ENCODE measurements at places on chromosomes 6 and 20.

- DNase-seq, result no peak
Measured at GRCh38 chr6:75673884-75674283, 72.2 kb downstream of the SENP6 start.

GRCh38 chr6:3414327-3415081, 42.3 kb downstream of the SLC22A23 start:
- DNase-seq, result no peak

DNA sequence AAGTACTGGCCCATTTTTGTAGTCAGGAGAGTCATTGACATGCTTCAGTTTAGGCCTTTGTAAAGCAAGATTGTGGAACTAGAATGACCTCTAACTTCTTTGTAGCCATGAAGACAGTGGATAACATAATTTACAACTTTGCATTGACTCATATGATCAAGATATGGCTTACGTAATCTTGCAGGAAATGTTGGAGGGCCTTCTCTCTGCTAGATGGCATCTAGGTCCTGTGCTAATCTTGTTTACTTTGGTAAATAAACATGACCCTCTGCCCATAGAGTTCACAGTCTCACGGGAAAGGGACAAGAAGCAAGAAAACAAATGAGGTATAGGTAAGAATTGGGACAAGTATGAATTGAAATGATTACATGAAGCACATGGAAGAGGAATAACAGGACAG, 355.2 kb upstream of the ARID1B start:
- DNase-seq, result no peak

- no peak for DNase-seq
Measured at GRCh38 chr20:10042086-10042485, 7.3 kb downstream of the ANKEF1 start.

DNA sequence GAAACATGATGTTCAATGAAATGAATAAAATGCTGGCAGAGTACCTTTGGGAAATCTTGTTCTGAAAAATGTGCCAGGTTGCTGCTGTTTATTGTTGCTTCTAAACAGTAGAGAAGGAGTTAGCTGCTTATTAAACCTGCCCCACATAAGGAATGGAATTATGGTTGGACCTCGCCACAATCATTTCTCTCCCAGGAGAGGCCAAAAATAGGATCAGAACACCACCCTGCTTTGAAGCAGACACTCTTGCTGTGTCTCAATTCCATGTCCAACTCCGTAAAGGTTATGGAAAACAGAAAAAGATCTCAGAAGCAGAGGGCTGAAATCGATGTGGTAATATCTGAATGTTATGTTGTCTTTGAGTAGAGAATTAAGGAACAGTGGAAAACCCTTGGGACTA, 27.9 kb downstream of the AFG1L start:
- no peak for DNase-seq

DNA sequence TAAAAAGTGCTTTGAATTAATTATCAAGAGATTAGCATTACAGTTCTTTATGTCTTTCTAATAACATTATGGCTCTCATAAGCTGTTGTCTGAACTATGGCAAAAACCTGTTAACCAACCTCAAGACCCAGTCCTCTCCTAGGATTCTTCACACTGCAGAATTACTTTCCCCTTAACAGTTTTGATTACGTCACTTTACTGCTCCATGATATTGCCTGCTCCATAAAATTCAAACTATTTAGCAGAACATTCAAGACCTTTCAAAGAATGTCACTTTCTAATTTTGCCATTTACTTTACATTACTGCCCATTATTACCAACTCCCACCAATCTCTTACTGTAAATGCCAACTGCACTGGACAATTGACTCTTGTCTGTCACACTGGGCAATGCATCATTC, 843.5 kb downstream of the PHF3 start:
- no peak for DNase-seq

DNA sequence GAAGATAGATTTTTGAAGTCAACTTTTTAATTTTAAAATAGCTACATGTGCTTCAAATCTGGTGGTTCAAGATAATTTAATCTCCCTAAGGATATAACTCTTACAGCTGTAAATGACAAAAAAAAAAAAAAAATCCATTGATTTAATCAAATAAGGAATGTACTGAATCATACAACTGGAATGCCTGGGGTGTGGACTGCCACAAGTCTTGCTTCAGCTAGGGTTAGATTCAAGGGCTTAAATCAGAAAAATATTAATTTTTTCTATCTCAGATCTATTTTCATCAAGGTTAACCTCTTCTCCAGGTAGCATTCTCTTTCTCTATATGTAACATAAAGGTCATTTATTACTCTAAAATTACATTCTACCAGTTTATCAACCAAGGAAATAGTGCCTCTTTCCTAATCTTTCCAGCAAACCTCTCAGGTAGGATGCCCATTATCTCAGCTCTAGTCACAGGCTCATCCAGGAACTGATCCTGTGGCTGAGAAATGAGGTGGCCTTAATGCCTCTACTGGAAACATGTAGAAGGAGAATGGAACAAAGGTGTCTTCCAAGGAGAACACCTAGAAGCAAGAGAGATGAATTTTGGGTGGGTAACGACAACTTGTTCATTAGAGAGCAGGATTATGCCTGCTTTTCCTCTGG, 466.9 kb downstream of the CBLN4 start:
- DNase-seq, result no peak

GRCh38 chr6:30073489-30074235, 1.9 kb downstream of the RNF39 start:
- no peak for DNase-seq

DNA sequence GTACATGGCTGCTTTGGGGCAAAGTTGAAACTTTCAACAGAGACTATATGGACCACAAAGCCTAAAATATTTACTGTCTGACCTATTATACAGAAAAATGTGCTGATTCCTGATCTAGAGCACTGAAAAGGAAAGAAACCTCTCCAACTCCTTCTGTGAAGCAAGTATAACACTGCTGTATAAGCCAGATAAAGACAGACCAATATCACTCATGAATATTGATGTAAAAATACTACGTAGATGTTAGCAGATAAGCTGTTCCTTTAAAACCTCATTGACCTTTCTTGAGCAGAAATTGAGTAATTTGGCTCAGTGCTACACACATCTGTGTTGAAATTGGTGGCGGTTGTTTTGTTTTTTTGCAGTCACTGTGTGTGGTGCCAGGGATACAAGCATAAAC, 69.9 kb upstream of the HDAC2 start:
- no peak for DNase-seq

GRCh38 chr20:43183536-43184070, 6.1 kb downstream of the PTPRT start:
- DNase-seq, result no peak

GRCh38 chr6:21371676-21372171, 221.8 kb upstream of the SOX4 start:
- DNase-seq, result no peak

DNA sequence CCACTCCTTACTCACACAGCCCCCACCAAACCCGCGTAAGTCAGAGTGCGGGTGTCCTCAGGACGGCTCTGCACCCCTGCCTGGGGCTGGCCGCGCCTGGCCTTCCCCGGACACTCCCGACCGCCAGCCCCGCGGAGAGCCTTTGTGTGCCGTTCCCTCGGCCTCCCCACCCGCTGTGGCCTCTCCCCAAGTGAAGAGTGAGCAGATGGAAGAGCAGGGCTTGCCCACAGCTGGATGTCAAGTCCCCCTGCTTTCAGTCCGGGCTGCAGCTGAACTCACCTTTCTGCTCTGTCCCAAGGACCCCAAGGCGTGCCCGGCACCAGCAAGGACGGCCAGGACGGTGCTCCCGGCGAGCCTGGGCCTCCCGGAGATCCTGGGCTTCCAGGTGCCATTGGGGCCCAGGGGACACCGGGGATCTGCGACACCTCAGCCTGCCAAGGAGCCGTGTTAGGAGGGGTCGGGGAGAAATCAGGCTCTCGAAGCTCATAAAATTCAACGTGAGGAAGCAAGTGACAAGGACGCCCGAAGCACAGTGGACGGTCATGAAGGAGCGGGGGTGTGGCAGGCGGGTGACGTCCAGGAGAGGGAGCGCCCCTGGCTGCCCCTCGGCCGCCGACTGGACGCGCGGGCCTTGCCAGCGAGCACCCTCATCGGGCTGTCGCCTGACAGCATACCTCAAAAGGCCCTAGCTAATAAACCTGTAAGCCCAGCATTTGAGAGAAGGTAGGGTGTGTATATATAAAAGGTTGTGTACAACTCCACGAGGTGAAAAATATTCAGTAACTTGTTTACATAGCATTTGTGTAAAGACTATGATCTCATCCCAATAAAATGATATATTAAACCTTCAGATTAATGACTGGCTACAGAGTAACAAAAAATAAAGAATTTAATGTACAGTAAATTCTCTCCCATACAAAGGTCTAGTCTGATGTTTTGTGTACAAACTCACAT, 21.1 kb downstream of the TCFL5 start:
- DNase-seq, result no peak

- peak; percentile 50 for DNase-seq
Measured at GRCh38 chr6:35522660-35523658, 10.3 kb upstream of the TULP1 start.

- DNase-seq, result no peak
Measured at GRCh38 chr6:36779227-36779626, 60.0 kb downstream of the CPNE5 start.

GRCh38 chr20:37380864-37381579, 35.1 kb downstream of the SRC start:
- no peak for DNase-seq

- no peak for DNase-seq
Measured at GRCh38 chr6:125224231-125224861, 70.8 kb downstream of the TPD52L1 start.

GRCh38 chr20:44928595-44928994, 18.7 kb downstream of the PABPC1L start:
- no peak for DNase-seq

DNA sequence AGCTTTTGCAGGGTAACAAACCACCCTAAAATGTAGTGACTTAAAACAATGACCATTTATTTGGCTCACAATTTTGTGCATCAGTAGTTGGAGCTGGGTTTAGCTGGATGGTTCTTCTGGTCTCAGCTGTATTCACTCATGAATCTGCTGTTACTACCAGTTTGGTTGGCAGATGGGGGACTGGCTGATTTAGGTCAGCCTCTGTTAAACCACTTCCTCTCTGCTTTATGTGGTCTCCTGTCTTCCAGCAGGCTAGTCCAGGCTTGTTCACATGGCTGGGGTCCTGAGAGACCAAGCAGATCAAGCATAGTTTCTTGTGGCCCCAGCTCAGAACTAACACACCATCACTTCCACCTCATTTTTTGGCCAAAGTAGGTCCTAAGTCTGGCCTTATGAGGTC, 67.2 kb upstream of the LAMP5 start:
- DNase-seq, result no peak

- DNase-seq, result no peak
Measured at GRCh38 chr6:151376440-151376839, 14.9 kb downstream of the ZBTB2 start.

DNA sequence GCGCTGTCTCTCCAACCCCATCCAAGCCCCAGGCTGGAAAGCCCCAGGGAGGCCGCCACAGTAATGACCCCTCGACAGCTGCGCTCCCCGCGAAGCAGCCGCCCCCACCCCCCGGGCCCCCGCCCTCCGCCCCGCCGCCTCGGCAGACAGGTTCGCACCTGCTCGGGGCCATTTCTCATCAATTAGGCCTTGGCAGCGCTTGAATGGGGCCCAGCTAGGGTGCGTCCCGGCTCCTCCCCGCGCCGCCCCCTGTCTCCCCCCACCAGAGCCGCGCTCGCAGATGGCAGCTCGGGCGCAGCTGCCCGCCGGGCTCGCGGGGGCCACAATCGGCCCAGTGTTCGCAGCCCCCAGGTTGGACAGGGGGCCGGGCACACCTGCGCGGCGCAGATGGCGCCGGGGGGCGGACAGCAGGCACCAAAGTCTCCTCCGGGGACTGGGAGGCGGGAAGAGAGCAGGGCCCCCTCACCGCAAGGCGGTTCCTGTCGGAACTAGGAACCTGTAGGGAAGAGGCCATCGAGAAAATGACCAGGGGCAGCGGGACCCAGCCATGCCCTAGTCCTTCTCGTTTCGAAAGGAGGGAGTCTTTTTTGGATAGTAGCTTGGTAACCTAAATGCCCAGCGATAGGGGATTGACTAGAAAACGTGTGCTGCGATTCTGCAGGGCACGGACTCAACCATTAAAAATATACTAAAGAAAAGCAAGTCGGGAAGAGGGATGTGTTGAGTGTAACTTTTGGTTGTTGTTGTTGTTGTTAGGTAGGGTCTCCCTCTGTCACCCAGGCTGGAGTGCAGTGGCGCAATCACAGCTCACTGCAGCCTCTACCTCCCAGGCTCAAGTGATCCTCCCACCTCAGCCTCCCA, 83.2 kb upstream of the EYA2 start:
- no peak for DNase-seq

GRCh38 chr6:43082806-43083655, 6.9 kb downstream of the PTK7 start:
- no peak for DNase-seq

GRCh38 chr6:134502614-134503549, 185.0 kb upstream of the SGK1 start:
- DNase-seq, result no peak

DNA sequence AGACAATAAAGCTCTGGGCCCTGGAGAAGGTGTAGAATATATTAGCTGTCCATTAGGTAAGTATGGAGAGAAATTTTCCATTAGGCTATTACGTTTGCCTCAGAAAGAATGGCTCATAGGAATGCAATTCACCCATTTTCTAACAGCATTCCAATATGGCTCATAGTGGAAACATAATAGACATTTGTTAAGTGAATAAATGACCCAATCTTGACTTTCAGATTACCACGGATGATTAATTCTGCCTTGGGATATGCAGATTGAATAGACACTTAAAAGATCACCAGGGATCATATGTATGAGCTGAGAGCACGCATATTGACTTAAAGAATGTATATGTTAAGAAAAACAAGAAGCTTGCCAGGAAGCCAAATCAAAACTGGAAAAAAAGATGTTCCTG, 209.1 kb upstream of the CDYL start:
- peak; percentile 64 for DNase-seq

DNA sequence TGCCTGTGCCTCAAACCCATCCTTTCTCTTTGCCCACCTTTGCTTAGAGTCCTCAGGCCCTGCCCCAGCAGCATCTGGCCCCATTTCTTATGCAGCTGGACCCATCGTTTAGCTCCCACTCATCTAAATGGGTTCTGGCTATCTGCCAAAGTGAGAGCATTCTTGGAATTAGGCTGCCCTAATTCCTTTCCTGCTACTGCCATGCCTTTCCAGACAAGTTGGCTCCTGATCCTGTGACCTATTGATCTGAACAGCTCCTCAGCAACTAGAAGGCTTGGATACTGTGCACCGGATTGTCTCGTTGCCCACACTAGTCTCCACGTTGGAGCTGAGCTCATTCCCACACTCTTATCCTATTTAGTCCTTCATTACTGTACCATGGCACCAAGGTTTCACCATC, 22.9 kb downstream of the DZANK1 start:
- DNase-seq, result no peak

GRCh38 chr6:14422917-14423316, 305.3 kb downstream of the CD83 start:
- DNase-seq, result no peak

DNA sequence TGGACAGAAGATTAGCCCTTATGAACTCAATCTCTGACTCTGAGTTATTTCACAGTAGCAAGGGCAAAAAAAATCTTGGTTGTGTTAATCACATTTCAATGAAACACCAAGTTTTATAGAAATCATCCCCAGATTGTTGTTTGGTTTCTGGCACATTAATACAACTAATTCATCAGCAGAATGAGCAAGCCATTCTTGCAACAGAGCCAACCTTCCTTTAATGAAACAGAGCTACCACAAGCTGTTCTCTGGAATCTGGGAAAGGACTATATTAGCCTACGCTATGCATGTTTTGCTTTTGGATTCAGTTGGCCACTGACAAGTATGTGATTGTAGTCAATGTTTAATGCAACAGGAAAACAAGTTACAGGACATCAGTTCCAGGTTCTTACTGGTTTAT, 13.8 kb upstream of the POPDC3 start:
- peak; percentile 83 for DNase-seq

- no peak for DNase-seq
Measured at GRCh38 chr20:18019068-18019467, 38.6 kb downstream of the OVOL2 start.
